Uterus (tissue), 4 donors: ENCODE measurements at places on chromosomes 6 and 20. TPM values are rescaled to one million over a fixed set of nuclear protein-coding genes. Genes with fewer than 3 reads are reported as not detected.

The RREB1 gene
- total RNA-seq = 65.9 TPM

The BMP6 gene
- 2.2 TPM for total RNA-seq

The C6orf58 gene
- 0.28 TPM for total RNA-seq

The SOX18 gene
- 16.7 TPM for total RNA-seq

The C20orf144 gene
- total RNA-seq = not detected

The PACSIN1 gene
- 0.28 TPM for total RNA-seq

- no peaks in the 10 kb centered on the region for H3K36me3 ChIP-seq
- H3K27ac ChIP-seq = no peak overlapping the region
- DNase-seq = no peak
- no peak overlapping the region for H3K4me3 ChIP-seq
- peaks cover 4% of the 10 kb centered on the region for H3K4me1 ChIP-seq
Measured at GRCh38 chr20:16732506-16733152, 2.8 kb downstream of the SNRPB2 start.

GRCh38 chr20:9256393-9256792, 187.5 kb downstream of the PLCB4 start:
- H3K27ac ChIP-seq = no peak overlapping the region
- H3K27me3 ChIP-seq = no peaks in the 10 kb centered on the region
- H3K36me3 ChIP-seq = no peaks in the 10 kb centered on the region
- DNase-seq = no peak
- no peak overlapping the region for H3K4me3 ChIP-seq
- no peaks in the 10 kb centered on the region for H3K4me1 ChIP-seq

- no peaks in the 10 kb centered on the region for H3K27me3 ChIP-seq
- no peak overlapping the region for H3K27ac ChIP-seq
- no peaks in the 10 kb centered on the region for H3K4me1 ChIP-seq
- H3K36me3 ChIP-seq = no peaks in the 10 kb centered on the region
- no peak overlapping the region for H3K4me3 ChIP-seq
Measured at GRCh38 chr6:8387942-8388437, 47.4 kb downstream of the SLC35B3 start.

GRCh38 chr20:58349570-58349969, 39.5 kb upstream of the VAPB start:
- H3K27ac ChIP-seq = no peak overlapping the region
- H3K4me3 ChIP-seq = no peak overlapping the region
- no peak for DNase-seq
- no peaks in the 10 kb centered on the region for H3K27me3 ChIP-seq

DNA sequence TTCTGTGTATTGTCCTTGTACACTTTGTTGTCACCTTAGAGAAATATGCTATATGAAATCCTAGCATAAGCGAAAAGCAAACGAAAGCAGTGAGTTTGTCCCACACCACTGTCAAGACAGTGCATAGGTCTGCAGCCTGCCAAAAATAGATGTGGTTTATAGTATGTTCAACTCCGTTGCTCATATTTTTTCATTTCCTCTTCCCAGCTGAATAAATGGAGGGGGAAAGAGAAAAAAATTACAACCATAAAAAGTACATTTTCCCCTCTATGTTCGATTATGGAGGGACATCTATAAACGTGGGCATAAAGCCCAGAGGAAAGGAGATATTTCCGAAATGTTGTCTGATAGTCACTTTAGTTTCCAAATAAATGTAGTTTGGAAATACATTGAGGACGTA, 25.8 kb downstream of the PRL start:
- no peak for DNase-seq
- no peak overlapping the region for H3K27ac ChIP-seq
- no peak overlapping the region for H3K4me3 ChIP-seq
- H3K27me3 ChIP-seq = no peaks in the 10 kb centered on the region
- no peaks in the 10 kb centered on the region for H3K4me1 ChIP-seq
- H3K36me3 ChIP-seq = no peaks in the 10 kb centered on the region

DNA sequence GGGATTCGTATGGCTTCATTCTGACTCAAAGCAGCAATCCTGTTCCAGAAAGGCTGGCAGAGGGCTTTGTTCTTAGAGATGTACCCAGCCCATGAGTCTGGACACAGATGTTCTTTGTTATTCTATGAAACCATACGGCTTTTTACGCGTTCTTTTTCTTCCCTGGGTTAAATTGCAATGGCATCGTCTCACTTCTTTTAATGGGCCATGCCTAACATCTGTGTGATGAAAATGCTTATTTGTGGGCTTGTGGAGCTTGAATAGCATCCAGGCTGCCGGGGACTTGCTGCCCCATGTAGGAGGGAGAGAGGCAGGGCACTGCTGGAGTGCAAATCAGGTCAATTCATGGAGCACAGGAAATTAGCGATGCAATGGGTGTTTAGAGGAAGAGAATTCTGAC, 19.4 kb downstream of the FAM50B start:
- DNase-seq = no peak
- H3K36me3 ChIP-seq = no peaks in the 10 kb centered on the region
- no peaks in the 10 kb centered on the region for H3K27me3 ChIP-seq
- no peak overlapping the region for H3K4me3 ChIP-seq
- H3K27ac ChIP-seq = no peak overlapping the region

GRCh38 chr20:22921595-22922421, 113.3 kb upstream of the SSTR4 start:
- no peak overlapping the region for H3K4me3 ChIP-seq
- no peaks in the 10 kb centered on the region for H3K36me3 ChIP-seq
- no peaks in the 10 kb centered on the region for H3K27me3 ChIP-seq
- no peak overlapping the region for H3K27ac ChIP-seq
- no peaks in the 10 kb centered on the region for H3K4me1 ChIP-seq
- DNase-seq = no peak

GRCh38 chr6:28922004-28922820, 1.6 kb downstream of the TRIM27 start:
- H3K4me1 ChIP-seq = peaks cover 6% of the 10 kb centered on the region
- no peaks in the 10 kb centered on the region for H3K36me3 ChIP-seq
- H3K27ac ChIP-seq = peak overlapping the region; percentile 90

DNA sequence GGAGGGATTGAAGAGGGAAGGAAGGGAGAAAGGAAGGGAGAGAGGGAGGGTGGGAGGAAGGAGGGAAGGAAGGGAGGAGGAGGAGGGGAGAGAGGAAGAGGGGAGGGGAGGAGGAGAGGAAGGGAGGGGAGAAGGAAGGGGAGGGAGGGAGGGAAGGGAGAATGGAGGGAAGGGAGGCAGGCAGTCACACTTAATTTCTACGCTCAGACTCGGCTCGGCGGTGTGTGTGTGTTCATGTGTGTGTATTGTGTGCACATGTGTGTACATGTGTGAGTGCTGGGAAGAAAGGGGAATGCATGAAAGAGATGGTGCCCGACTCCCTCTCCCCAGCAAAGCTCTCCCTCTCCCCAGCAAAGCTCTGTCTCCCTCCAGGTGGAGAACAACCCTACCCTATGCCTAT, 79.1 kb upstream of the AFDN start:
- no peaks in the 10 kb centered on the region for H3K36me3 ChIP-seq
- no peak for DNase-seq
- H3K27me3 ChIP-seq = no peaks in the 10 kb centered on the region
- no peak overlapping the region for H3K4me3 ChIP-seq
- H3K4me1 ChIP-seq = peaks cover 7% of the 10 kb centered on the region
